SK-N-SH (cell line): ENCODE measurements at places on chromosomes 16 and 17.
A peak's percentile ranks its signal among the peaks of the same experiment; 100 is the strongest.

DNA sequence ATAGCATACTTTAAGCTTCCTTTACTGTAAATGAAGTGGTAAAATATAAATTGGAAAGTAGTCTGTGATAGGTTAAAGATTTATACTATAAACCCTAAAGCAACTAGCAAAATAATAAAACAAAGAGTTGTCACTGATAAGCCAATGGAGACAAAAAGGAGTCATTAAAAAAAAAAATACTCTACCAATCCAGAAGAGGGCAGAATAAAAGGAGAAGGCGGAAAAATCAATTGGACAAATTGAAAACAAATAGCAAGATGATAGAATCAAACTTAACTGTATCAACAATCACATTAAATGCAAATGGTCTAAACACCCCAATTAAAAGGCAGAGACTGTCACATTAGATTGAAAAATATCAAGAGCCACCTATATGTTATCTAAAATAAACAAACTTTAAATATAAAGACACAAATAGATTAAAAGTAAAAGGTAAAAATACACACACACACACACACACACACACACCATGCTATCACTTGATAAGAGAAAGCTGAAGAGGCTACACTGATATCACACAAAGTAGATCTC lies 71.8 kb downstream of the CACNG1 start:
- DNase-seq: no peak

DNA sequence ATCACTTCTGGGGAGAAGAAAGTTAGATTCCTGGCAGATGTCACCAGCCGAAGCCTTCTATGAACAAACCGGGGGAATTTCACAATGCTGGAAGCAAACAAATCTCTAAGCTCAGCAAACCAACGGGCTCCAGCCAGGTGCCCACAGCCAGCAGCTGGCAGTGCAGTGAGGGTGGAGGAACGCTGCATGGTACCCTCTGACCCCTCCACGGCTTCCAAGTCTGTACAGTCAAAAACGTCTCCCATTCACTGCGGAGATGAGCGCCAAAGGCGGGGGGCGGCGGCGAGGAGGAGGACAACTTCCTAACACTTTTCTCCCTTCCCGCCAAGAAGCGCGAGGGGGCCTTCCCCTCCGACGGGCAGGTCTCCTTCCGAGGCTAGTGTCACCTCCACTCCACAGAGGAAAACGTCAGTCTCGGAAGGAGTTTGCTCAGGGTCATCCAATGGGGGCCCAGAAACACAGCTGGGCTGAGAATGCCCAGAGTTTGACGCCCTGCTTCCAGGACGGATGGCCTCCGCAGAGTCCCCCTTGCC lies 924 bp downstream of the ZNF598 start:
- peak; percentile 61 for DNase-seq

GRCh38 chr16:1707193-1707790 lies 1.3 kb downstream of the MAPK8IP3 start:
- DNase-seq: peak; percentile 54

DNA sequence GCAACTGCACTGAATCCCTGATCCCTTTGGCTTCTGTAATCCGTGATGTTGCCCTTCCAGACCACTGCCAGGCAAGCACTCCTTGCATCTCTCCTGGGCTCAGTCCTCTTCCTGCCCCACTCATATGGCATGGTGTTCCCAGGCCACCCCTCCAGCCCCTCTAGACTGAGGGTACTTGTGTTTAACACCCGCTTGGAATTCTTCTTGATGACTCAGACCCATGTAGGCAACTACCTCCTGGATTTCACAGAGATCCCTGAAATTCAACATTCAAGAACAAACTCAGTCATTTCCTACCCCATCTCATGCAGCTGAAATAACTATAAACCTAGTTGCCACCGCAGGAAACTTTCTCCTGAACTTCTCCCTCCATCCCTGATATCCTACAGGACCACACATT lies 541.9 kb upstream of the CDH11 start:
- no peak for DNase-seq

DNA sequence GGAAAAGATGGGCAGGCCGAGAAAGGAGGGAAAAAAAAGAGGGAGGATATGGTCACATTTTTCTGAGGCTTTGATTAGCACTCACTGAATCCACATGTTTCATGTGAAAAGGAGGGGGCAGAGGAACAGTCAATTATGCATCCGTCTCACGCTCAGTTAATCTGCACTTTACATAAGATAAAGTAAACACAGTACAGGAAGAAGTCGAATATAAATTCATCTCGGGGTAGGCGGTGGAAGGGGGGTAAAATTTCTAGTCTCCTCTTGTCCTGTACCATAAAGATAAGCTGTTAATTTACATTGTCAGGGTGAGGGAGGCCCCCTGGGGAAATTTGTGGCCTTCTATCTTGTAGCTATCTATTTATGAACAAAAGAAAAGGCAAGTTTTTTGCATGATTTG lies 73.1 kb upstream of the CES5A start:
- DNase-seq: no peak

DNA sequence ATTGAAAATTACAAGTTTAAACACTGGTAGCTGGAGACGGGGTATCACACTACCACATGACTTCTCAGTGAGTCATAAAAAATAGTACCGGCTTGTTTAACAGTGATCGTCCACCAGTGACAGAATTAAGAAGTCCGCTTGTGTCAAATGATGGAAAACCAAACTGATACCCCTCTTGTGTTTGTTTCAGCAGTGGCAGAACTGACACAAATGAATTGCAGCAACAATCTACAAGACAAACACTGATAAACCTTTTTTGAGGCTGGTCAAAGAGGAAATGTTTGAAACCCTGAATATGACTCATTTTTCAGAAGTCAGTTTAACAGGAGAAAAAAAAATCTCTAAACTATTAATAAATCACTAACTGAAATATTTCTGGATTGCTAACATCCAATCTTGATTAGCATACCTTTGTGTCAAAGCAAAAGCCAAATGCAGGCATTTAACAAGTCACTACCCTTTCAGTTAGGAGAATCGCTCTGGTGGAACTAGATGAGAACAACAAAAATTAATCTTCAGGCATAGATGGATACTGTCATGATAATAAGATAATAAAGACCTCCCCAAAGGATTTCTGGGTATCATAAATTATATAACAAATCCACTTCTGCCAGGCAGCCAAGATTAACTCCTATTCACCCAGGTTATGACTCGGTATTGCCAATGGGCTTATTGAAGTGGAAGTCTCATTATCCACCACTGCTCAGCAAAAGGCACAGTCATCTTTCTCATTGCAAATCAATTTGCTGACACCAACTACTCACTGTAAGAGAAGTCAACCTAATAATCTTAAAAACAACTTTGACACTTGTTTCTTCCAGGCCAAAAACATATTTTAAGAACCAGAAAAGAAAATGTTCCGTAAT lies 20.8 kb downstream of the DCUN1D3 start:
- no peak for DNase-seq

GRCh38 chr17:32819035-32819434 lies 57.9 kb downstream of the MYO1D start:
- DNase-seq: peak; percentile 32

DNA sequence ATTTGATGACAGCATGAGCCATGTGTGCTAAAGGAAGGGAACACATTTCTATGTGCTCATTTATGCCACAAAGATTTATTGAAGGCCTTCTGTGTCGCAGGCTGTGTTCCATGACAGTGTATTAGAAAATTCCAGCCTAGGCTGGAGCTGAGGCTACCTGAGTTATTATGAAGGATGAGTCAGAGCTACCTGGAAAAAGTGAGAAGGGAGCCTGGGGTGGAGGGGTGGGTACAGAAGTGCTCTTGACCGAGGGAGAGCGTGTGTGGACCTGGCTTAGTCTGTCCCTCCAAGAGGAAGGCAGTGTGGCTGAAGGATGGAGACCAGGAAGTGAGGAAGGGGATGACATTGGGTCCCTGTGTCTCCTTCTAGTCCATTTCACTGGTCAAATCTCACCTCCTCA lies 98.3 kb downstream of the N4BP1 start:
- no peak for DNase-seq

DNA sequence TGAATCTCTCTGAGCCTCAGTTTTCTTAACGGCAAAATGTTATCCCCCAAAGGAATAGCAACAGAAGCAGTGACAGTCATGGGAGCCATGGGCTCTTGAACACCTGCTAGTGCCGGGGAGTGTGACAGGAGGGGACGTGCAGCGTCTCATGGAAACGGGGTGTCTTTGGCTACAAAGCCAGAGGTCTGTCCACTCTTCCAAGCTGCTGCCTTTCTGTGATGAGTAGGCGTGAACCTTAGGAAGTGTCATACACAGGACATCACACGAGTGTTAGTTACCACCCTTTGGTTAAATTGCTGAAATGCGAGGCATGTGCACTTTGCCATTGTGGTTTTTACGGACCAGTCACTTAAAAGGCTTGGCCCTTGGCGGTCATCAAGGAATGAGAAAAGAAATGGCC lies 93.4 kb downstream of the IRF8 start:
- DNase-seq: no peak

DNA sequence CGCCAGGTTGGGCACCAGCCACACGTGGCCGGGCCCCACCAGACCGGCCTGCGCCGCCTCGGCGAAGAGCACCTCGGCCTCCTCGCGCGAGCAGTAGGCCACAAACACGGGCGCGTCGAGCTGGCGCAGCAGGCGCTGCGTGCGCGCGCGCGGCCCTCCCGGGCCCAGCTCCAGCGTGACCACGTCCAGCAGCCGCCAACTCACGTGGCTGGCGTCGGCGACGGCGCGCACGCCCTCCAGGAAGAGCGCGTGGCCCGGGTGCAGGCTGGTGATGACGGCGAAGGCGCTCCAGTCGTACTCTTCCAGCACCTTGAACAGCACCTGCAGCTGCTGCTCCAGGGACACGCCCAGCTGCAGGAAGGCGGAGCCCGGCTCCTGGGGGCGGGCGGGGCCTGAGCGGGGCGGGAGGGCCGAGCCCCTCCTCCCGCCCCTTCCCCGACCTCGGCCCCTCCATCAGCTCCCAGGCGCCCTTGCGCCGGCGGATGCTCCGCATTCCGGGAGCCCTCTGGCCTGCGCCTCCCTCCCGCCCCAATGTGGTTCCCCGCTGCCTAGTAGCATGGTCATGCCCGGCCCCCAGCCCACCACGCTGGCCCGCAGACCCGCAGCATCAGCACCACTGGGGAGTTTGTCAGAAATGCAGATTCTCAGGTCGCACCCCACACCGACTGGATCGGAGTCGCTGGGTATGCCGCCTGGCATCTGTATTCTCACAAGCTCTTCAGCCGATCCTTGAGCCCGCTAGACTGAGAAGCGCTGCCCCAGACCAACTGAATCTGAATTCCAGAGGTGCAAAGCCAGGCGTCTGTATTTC lies 7.2 kb downstream of the GRIN2C start:
- DNase-seq: peak; percentile 81
